ENCODE measurements at places on chromosomes 11 and 22.

DNA sequence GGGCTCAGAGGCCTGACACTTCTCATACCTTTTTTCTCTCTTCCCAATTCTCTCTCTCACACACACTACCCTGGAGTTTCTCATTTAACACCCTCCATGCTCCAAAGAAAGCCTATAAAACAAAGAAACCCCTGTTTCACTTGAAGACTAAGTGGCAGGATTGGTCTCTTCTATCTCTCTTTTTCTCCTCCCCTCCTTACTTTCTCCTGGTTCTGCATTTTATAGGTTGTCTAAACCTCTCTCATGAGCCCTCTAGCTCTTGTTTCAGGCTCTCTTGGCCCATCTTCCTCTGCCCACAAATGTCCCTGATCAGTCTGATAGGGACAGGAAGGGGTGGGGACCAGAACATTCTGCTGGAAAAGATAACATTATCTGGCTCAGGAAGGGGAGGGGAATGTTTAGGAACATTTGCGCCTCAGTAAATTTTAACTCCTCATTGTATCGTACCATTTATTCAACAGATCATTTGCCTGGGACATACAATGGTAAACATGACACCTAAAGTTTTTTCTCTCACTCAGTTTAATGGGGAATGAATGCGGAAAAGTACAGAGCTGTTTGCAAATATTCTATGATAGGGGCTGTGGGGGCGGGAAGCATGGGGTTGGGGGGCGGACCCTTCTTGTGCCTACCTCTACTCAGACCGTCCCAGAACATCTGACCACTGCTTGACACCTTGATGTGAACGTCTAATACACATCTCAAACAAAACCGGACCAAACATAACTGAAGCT is 10.8 kb downstream of the CRYBA4 start:
- DNase-seq, result no peak

DNA sequence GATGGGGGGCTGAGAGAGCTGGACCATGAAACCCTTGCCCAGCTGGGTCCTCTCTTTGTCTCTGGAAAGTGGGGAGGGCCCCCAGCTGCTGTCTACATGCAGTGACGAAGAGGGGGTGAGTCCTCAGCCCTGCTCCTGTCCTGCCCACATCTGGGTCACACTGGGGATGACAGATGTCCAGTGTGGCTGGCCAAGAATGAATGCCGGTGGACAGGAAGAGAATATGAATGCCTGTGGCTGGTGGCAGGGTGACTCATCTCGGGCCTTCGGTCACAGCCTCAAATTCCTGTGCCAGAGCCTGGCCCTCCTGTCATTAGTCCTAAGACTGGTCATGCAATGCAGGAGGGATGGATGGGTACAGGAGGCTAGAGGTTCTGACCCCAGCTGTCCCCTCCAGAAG is 2.2 kb upstream of the PNPLA3 start:
- peak; percentile 42 for DNase-seq

GRCh38 chr11:115527534-115528125 is 23.4 kb upstream of the CADM1 start:
- peak; percentile 78 for DNase-seq

- DNase-seq, result no peak
Measured at GRCh38 chr11:82830746-82831145, 69.5 kb downstream of the PRCP start.

DNA sequence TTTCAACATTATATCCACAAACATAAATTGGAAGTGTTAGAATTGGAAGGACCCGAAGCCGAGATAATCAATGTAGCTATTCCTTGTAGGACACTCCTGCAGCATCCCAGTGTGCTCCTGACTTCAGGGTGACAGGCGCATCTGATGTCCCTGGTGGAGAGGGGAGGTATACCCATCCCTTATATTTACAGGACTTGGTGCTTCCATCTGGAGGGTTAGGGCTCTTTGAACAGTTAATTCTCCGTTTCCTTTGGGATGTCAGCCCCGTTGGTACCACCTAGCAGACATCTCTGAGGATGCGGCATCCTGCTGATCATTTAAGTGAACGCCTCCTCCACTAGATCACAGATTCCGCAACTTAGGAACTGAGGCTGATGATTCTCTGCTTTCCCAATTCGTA is 451.3 kb downstream of the OPCML start:
- peak; percentile 9 for DNase-seq

DNA sequence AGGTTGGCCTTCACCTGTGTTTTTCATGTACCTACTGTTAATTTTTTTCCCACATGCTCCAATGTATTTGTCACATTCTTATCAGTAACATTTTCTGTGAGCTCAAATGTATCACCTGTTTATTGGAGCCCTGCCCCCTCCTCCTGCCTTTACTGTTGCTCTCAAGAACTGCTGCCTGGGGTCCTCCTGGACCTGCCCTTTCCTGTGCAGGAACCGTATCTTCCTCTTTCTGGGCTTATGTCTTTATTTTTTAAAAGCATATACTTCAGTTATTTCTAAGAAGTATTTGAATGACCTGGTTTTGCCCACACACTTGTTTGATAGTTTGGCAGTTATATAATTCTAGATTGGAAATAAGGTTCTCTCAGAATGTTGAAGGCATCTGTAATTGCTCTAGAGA is 5.9 kb downstream of the FAM118B start:
- DNase-seq, result no peak

DNA sequence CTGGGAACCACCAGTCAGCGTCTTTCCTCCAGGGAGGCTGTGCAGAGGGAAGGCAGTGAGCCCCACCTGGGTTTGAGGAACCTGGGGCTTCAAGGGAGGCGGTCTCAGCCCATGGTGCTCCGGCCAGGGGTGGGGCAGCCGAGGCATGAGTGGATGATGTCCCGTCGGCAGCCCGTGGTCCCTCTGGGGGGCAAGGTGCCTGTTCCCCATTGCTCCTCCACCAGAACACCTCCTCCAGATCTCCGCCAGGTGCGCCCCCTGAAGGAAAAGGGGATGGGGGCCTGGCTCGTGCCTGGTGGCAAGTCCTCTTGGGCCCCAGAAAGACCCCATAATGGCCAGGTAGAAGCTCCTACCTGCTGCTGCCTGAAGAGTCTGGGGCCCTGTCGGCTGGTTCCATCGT is 94.1 kb downstream of the KCNQ1 start:
- DNase-seq, result no peak

- no peak for DNase-seq
Measured at GRCh38 chr11:47992959-47993820, 12.8 kb downstream of the PTPRJ start.

DNA sequence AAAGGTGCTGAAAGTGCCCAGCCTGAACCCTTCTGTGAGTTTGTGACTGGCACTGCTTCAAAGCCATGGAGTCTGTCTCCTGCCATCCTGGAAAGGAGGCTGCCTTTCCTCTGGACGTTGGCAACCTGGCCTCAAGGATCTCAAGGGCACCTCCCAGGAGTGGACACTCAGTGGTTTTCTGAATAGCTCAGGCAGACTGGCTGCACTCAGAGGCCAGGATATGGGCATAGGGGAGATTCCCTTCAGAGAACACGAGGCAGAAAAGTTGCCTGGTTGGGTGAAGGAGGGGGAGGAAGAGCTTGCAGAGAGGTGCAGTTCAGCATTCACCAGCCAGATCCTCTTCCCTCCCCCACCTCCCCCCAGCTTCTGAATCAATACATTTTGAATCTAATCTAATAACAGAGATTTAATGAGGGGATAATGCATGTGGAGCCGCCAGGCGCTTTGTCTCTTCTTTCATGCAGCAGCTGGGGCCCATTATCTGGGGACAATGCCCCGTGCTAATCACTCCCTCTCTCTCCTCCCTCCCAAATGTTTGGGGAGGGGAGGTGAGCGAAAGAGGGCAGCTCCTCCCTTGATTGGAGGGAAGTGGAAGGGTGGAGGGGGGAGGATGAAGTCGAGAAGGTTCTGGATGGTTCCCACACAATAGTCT is 17.7 kb downstream of the HTR3A start:
- no peak for DNase-seq

DNA sequence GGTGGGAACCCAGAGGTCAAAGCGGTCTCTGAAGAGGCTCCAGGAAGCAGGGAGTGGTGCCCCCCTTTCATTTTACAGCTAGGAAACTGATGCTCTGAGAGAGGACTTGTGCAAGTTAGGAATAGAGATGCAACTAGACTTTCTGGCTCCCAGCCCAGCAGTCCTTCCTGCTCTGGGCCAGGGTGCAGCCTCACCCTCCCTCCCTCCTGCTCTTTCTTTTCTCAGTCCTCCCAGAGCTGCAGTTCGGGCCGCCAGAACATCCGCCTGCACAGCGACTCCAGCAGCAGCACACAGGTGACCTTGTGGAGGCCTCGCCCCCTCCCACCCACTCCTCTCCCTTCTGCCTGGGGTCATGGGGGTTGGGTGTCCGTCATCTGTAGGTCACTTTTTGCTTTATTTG is 51.5 kb downstream of the LHFPL7 start:
- DNase-seq, result peak; percentile 62

- DNase-seq, result peak; percentile 56
Measured at GRCh38 chr11:127345819-127346459, 345.4 kb upstream of the KIRREL3 start.

DNA sequence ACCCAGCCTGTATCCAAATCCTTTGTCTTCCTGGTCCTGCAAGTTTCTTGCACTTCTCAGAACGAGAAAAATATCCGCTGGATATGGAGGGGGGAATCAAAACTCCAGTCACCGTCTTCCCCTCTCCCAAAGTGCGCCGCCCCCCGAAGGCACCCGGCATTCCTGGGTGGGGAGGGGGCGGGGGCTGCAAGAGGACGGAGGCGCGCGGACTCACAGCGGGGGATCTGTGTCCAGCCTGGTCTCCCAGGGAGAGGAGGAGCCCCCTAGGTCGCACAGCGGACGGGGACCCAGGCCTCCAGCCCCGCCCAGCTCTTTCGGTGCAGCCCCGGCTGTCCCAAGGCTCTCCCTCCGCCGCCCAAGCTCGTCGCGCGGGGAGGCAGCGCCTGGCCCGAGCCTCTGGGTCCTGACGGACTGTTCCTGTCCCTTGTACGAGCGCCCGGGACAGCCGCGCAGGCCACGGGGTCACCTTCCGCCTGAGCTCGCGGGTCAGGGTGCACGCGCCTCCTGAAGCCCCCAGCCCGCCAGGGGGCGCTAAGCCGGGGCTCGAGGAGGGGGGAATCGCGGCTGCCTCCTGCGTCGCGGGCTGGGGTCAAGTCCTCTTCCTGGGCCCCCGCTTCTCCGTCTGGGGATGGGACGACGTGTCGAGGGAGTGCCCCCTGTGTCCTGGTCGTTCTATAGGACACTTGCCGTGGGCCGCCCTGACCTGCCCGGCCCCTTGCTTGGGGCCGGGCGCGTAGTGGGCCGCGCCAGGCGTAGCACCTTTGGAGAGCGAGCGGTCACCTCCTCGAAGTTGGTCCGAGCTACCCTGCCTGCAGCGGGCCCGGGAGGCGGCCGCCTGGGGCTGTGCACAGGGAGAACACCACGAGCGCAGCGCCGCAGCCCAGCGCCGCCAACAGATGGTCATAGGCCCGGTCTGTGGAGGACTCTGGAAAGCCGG is 2.4 kb upstream of the WNT11 start:
- peak; percentile 85 for DNase-seq

GRCh38 chr11:66970371-66970806 is 4.7 kb upstream of the C11orf86 start:
- no peak for DNase-seq

DNA sequence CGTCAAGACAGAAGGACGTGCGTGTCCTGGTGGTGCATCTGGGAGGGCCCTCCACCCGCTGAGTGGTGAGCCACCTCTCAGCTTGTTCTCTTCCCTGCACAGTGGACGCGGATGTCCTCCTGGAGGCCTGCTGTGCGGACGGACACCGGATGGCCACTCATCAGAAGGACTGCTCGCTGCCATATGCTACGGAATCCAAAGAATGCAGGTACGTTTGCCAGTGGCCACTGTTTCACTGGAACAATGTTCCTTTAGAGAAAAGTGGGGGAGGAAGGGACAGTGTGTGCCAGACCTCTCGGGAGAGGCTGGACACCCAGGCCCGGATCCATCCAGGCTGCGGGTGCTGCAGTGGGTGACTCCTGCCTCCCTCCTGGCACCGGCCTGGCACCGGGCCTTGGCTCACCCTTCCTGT is 15.9 kb downstream of the FBLN1 start:
- DNase-seq, result no peak

- DNase-seq, result no peak
Measured at GRCh38 chr22:39169797-39170466, 17.5 kb upstream of the CBX7 start.

All from HT-29 (cell line).